Activated effector memory CD4-positive, alpha-beta T cell treated with Interleukin-2 at 50 U/mL for 16 hours (primary cell): ENCODE measurements at places on chromosomes 2 and 18.

- DNase-seq: no peak
These were observed 200.4 kb downstream of the CTNNA2 start for GRCh38 chr2:79713131-79713785.

DNA sequence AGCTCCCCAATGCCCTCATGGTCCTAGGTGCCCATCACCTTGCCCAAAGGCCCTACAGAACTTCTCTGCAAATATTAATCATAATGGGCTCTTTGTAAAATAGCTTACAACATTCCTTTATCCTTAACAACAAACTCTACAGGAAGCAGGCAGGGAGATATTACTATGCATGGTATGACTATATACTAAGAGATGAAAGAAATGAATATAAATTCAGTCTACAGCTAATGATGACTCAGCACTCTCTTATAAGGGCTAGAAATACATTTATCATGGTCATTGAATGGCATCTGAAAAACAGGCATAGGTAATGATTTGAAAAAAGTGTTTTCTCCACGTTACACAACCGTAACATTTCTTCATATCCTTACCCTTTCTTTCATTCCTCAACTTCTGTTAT lies 254.8 kb upstream of the DSEL start:
- no peak for DNase-seq

DNA sequence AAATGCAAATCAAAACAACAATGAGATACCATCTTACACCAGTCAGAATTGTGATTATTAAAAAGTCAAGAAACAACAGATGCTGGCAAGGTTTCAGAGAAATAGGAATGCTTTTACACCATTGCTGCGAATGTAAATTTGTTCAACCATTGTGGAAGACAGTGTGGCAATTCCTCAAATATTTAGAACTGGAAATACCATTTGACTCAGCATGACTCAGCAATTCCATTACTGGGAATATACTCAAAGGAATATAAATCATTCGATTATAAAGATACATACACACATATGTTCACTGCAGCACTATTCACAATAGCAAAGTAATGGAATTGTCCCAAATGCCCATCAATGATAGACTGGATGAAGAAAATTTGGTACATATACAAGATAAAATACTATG lies 516.7 kb downstream of the ERBB4 start:
- DNase-seq: no peak

GRCh38 chr2:121382744-121383143 lies 97.7 kb upstream of the TFCP2L1 start:
- no peak for DNase-seq

- DNase-seq: no peak
These were observed 1.9 kb downstream of the PER2 start for GRCh38 chr2:238286551-238286950.
